ENCODE measurements at places on chromosomes 7 and 10. TPM values are rescaled to one million over a fixed set of nuclear protein-coding genes. Genes with fewer than 3 reads are reported as not detected.
A peak's percentile ranks its signal among the peaks of the same experiment; 100 is the strongest.

DNA sequence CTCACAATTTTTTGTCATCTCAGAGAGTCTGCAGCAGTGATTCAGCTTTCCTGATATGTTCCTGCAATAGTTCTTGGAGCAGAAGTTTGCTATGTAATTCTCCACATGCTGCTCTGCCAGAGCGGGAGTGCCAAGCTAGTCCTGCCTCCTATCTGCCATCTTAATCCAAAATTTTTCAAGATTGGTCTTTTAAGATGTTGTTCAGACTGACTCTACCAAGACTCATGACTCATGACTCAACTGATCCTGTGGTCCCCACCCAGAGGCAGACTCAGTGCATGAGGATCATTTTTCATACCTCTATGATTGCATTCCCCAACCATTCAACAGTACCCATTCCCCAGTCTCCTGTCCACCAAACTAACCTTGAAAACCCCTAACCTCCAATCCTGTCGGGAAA, 470.8 kb downstream of the INHBA start:
- no peaks in the 10 kb centered on the region for H3K4me1 ChIP-seq
- H3K27me3 ChIP-seq: no peaks in the 10 kb centered on the region
- H3K27ac ChIP-seq: no peak overlapping the region

GRCh38 chr7:655758-656157, 70.7 kb upstream of the DNAAF5 start:
- H3K4me3 ChIP-seq: no peak overlapping the region
- H3K27ac ChIP-seq: no peak overlapping the region
- no peaks in the 10 kb centered on the region for H3K4me1 ChIP-seq
- no peak for DNase-seq
- H3K36me3 ChIP-seq: peaks cover 5% of the 10 kb centered on the region

- H3K36me3 ChIP-seq: no peaks in the 10 kb centered on the region
- H3K4me1 ChIP-seq: no peaks in the 10 kb centered on the region
- H3K4me3 ChIP-seq: no peak overlapping the region
- H3K27ac ChIP-seq: no peak overlapping the region
- DNase-seq: no peak
Observed at GRCh38 chr7:108010377-108010776, 7.4 kb upstream of the LAMB1 start.

- H3K36me3 ChIP-seq: no peaks in the 10 kb centered on the region
- H3K4me3 ChIP-seq: no peak overlapping the region
- H3K27me3 ChIP-seq: peaks cover 11% of the 10 kb centered on the region
Observed at GRCh38 chr7:102890292-102890970, 22.4 kb upstream of the LRRC17 start.

DNA sequence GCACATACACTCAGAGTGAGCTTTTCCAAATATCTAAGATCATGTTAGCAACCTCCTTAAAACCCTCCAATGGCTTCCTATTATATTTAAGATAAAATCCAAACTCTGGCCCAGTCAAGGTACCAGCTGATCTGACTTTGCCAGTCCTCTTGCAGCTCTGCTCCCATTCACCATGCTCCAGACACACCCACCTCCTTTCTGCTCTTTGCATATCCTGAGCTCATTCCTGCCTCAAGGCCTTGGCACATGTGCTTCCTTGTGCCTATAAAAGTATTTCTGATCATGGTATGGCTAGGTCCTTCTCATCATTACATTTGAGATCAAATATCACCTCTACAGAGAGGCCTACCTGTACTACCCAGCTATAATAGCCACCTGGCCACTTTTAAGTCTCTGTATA, 27.5 kb downstream of the XPNPEP1 start:
- H3K4me1 ChIP-seq: peaks cover 34% of the 10 kb centered on the region
- H3K36me3 ChIP-seq: peaks cover 61% of the 10 kb centered on the region
- DNase-seq: no peak
- no peak overlapping the region for H3K4me3 ChIP-seq

DNA sequence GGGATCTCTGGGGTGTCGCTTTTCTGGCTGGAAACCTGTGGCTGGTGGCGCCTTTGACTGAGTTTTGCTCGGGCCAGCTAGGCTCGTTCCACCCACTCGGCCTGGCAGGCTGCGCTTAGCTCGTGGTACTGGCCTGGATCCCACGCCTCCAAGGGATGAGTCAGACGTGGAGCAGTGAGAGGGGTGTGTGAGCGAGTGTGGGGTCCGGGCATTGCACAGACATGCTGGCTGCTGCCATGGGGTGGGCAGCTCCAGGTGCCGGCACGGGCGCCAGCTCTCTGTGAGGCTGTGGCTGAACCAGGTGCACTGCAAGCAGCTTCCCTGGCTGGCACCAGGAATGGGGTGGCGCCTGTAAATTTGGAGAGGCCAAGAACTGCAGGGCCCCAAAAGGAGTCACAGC, 63.1 kb upstream of the CACNA2D1 start:
- no peak overlapping the region for H3K4me3 ChIP-seq
- H3K4me1 ChIP-seq: no peaks in the 10 kb centered on the region
- no peaks in the 10 kb centered on the region for H3K27me3 ChIP-seq
- H3K36me3 ChIP-seq: no peaks in the 10 kb centered on the region

DNA sequence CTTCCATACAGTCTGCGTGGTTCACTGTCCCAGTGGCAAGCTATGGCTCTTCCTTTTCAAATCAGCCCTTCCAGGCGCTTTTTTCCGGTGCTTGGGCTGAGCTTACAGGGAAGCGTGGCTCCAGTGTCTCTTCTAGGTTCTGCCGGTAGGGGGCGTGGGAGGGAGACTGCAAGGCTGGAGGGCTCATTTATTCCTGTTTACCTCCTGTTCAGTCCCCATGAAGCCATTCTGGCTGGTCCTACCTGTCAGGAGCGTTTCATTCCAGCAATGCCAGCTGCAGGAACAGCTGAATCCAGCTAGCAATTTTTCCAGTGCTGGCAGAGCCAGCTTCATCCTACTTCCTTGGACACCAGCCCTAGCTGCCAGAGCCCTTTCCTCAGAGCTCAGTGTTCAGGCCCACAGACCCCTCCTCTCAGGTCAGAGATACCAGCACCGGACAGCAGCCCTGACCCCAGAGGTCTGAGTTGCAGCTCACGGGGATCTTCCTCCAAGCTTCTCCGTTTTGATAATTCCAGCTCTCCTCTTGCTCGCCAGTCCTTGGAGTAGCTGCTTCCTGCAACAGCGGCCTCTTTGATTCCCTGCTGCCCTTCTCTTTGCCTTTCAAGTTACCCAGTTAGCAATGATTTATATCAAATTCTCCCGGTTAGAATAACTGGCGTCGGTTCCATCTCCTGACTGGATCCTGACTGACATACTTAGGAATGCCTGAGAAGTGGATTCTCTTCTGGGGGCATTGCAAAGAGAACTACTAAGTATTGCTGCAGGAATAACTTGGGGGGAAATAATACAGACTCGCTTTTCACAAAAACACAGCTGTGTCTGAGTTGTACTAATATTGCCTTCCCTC, 129.8 kb downstream of the FRMD4A start:
- peaks cover 14% of the 10 kb centered on the region for H3K27me3 ChIP-seq
- no peaks in the 10 kb centered on the region for H3K36me3 ChIP-seq
- no peak overlapping the region for H3K4me3 ChIP-seq
- DNase-seq: no peak
- H3K27ac ChIP-seq: no peak overlapping the region
- H3K4me1 ChIP-seq: no peaks in the 10 kb centered on the region

DNA sequence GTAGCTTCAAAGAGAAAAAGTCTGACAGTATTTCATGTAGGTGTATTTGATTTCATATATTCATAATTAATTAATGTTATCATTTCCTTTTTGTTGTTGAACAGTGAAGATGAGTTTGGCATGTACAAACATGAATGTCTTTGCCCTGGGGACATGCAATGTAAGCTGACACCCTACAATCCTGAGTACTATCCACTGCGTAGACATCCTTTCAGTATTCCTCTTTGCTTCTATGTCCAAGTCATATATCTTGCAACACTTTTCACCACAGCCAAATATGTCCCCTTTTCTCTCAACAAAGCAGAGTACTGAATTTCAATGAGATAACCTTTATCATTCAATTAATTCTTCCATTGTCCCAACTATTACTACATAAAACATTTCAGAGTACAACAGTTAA, 93.6 kb downstream of the GPR37 start:
- H3K4me3 ChIP-seq: no peak overlapping the region
- no peaks in the 10 kb centered on the region for H3K36me3 ChIP-seq
- no peak overlapping the region for H3K27ac ChIP-seq
- DNase-seq: no peak
- H3K27me3 ChIP-seq: no peaks in the 10 kb centered on the region

DNA sequence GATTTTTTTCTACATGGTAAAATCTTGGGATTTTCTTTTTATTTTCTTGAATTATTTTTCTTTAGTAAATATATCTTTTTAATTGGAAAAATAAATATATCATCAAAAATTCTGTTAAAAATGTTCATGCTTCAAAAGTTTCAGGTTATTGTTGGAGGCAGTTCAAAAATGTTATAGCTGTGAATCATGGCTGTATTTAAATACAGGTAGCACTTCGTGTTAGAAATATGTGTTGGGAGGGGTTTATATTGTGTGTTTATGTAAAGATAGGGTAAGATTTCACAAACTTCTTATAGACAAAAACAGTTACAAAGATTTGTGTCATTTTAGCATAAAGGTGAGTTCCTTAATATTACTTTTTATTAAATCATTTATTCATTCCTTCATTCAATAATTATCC, 60.4 kb downstream of the HDAC9 start:
- no peaks in the 10 kb centered on the region for H3K4me1 ChIP-seq
- H3K36me3 ChIP-seq: no peaks in the 10 kb centered on the region
- no peak overlapping the region for H3K4me3 ChIP-seq
- DNase-seq: no peak
- no peak overlapping the region for H3K27ac ChIP-seq

DNA sequence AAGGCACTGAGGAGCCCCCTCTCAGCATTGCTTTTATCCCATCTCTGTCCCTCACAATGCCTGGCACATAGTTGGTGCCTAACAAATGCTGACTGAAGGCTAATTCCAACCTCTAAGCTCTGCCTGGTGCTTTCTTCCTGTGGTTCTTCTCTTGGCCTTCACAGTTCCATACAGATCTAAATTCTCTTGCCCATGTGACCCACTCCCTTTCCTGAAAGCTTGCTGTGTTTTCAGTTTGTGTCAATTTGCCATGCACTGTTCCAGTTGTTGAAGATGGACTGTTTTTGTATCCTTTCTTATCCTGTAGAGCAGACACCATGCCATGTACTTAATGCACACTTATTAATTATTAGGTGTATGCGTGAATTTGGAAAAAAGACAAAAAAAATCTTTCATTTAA, 9.2 kb downstream of the TBXAS1 start:
- no peak for DNase-seq
- H3K27me3 ChIP-seq: peaks cover 14% of the 10 kb centered on the region
- H3K4me3 ChIP-seq: no peak overlapping the region
- peaks cover 5% of the 10 kb centered on the region for H3K36me3 ChIP-seq
- H3K27ac ChIP-seq: no peak overlapping the region

DNA sequence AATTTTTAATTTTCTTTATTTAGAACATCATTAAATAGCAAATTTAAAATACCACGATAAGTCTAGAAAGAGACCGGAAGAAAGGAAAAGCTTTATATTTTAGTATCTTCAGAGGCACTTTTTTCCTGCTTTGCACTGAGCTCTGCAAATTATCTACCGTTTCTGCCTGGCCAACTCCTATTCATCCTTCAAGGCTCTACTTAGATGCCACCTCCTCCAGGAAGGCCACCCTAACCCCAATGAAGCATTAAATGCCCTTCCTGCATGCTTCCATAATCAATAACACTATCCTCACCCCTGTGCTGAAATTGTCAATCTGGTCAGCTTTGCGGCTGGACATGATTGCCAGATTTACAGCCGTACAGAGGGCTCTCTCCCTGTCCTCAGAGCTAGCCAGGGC, 141.8 kb upstream of the CHST15 start:
- no peaks in the 10 kb centered on the region for H3K27me3 ChIP-seq
- peaks cover 3% of the 10 kb centered on the region for H3K4me1 ChIP-seq
- no peak for DNase-seq
- H3K36me3 ChIP-seq: peaks cover 3% of the 10 kb centered on the region

GRCh38 chr7:84251277-84251781, 56.7 kb upstream of the SEMA3A start:
- H3K27ac ChIP-seq: no peak overlapping the region
- no peak for DNase-seq
- H3K27me3 ChIP-seq: no peaks in the 10 kb centered on the region
- no peaks in the 10 kb centered on the region for H3K36me3 ChIP-seq
- no peaks in the 10 kb centered on the region for H3K4me1 ChIP-seq

DNA sequence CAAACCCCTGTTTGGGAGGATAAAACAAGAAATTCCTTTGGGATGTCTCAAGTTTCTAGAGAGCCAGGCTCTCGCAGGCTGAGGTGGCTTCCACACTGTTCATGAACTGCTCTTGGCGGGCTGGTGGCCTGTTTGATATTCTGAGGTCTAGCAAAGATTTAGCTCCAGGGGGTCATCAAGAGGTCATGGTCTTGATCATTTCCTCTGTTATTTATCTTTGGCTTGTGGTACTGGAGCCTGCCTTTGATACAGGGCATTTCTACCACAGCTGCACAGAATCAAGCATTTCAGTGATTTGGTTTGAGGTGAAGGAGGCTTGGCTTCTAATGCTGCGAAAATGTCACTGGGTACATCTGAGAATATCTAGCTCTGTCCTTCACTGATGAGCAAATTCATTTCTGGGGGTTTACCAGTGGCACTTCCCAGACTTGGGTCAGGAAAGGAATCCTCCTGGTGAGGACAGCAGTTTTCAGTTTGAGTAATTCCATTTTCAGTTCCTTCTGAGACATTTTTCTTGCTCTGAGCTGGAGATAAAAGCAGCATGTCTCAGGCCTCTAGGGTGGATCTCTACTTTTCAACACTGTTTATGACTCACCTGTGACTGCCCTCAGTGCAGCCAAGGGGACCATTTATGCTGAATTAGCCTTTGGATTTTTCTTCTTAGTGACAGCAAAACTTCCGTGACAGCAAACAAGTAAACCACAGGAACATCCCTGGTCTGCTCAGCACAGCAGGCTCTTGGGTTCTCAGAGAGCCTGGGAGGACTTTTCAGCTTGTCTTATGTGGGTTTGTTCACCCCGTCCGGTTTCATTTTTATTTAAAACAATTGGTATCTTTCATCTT, 312.0 kb downstream of the RNLS start:
- H3K4me3 ChIP-seq: peak overlapping the region; percentile 33
- H3K36me3 ChIP-seq: peaks cover 13% of the 10 kb centered on the region
- peak; percentile 89 for DNase-seq
- H3K27me3 ChIP-seq: peaks cover 2% of the 10 kb centered on the region
- peaks cover 54% of the 10 kb centered on the region for H3K4me1 ChIP-seq
- H3K27ac ChIP-seq: peak overlapping the region; percentile 89

DNA sequence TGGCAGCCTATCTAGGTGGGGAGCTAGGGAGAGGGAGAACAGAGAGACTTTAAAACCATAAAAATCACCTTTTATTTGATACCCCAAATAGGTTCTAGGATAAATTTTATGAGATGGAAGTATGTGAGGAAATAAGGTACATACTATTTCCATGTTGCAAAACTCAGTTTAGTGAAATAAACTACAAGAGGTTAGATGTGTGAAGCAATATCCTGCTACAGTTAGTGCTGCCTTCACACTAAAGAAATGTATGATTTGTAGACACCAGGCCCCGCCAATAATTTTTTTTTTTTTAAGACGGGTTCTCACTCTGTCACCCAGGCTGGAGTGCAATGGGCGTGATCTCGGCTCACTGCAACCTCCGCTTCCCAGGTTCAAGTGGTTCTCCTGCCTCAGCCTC, 34.4 kb upstream of the RSBN1L start:
- DNase-seq: no peak
- no peak overlapping the region for H3K27ac ChIP-seq
- H3K4me3 ChIP-seq: no peak overlapping the region
- H3K4me1 ChIP-seq: no peaks in the 10 kb centered on the region

- no peaks in the 10 kb centered on the region for H3K27me3 ChIP-seq
- H3K4me3 ChIP-seq: peak overlapping the region; percentile 88
- H3K27ac ChIP-seq: peak overlapping the region; percentile 93
- DNase-seq: no peak
Observed at GRCh38 chr10:70169649-70170364, 507 bp downstream of the SAR1A start.

The LLCFC1 gene
- not detected for total RNA-seq

The SFTPA1 gene
- not detected for total RNA-seq

The CPA2 gene
- total RNA-seq: not detected

The OPALIN gene
- total RNA-seq: not detected

The SPDYE5 gene
- total RNA-seq: 0.15 TPM
